ENCODE measurements at places on chromosomes 11 and 22. TPM values are rescaled to one million over a fixed set of nuclear protein-coding genes. Genes with fewer than 3 reads are reported as not detected.

MMP11 gene
- 3.9 TPM for total RNA-seq

KRTAP5-11 gene
- total RNA-seq, result not detected

LRP4 gene
- 2.5 TPM for total RNA-seq

TTC28 gene
- 56.3 TPM for total RNA-seq

RFPL2 gene
- total RNA-seq, result not detected

PARVG gene
- 0.11 TPM for total RNA-seq

IL18BP gene
- 2.8 TPM for total RNA-seq

FAM227A gene
- total RNA-seq, result 3.1 TPM

B3GAT1 gene
- total RNA-seq, result not detected

RASD2 gene
- 0.22 TPM for total RNA-seq

CENATAC gene
- total RNA-seq, result 34.0 TPM

DGCR6L gene
- 48.0 TPM for total RNA-seq

OR51S1 gene
- total RNA-seq, result not detected

LRRC74B gene
- not detected for total RNA-seq

PLEKHA7 gene
- total RNA-seq, result 0.65 TPM

MYRF gene
- under 0.01 TPM for total RNA-seq

KCNJ5 gene
- total RNA-seq, result 0.13 TPM

CCDC157 gene
- total RNA-seq, result 1.4 TPM

H19 gene
- total RNA-seq, result 29.9 TPM

GGTLC3 gene
- not detected for total RNA-seq

GLYAT gene
- total RNA-seq, result not detected

POU2F3 gene
- 0.13 TPM for total RNA-seq

IGF2 gene
- 1.0 TPM for total RNA-seq

APOBEC3B gene
- total RNA-seq, result 5.1 TPM

TRMT2A gene
- total RNA-seq, result 30.6 TPM

CATSPER1 gene
- 0.43 TPM for total RNA-seq

SLC22A25 gene
- total RNA-seq, result not detected

PGA3 gene
- 0.39 TPM for total RNA-seq

FXYD2 gene
- total RNA-seq, result 0.13 TPM

GVQW3 gene
- total RNA-seq, result 3.3 TPM

IL18 gene
- total RNA-seq, result 0.39 TPM

NXPE2 gene
- total RNA-seq, result 0.76 TPM

EMID1 gene
- total RNA-seq, result 0.76 TPM

DDTL gene
- not detected for total RNA-seq

ARL14EP gene
- 51.6 TPM for total RNA-seq

DTX4 gene
- total RNA-seq, result 0.52 TPM

FXYD6 gene
- total RNA-seq, result 3.9 TPM

MGAT3 gene
- 0.13 TPM for total RNA-seq

FDXACB1 gene
- 1.7 TPM for total RNA-seq

PLEKHB1 gene
- 0.97 TPM for total RNA-seq

GNG3 gene
- total RNA-seq, result not detected

PAMR1 gene
- total RNA-seq, result 33.9 TPM

MS4A7 gene
- total RNA-seq, result not detected

UBQLNL gene
- total RNA-seq, result 0.65 TPM

DLG2 gene
- 3.5 TPM for total RNA-seq

OR52I1 gene
- total RNA-seq, result not detected

SLC22A9 gene
- not detected for total RNA-seq

ABCC8 gene
- total RNA-seq, result 0.26 TPM

DAGLA gene
- total RNA-seq, result 2.4 TPM

ACR gene
- not detected for total RNA-seq

GAL3ST1 gene
- 0.13 TPM for total RNA-seq

OR2AT4 gene
- total RNA-seq, result not detected

Measured in articular chondrocyte of knee joint (primary cell).